CD4-positive, alpha-beta T cell treated with Interleukin-6 for 4 hours (primary cell): ENCODE measurements at places on chromosomes 5 and 9.

GRCh38 chr9:96423985-96424336 is 5.8 kb upstream of the ZNF367 start:
- no peak for DNase-seq

DNA sequence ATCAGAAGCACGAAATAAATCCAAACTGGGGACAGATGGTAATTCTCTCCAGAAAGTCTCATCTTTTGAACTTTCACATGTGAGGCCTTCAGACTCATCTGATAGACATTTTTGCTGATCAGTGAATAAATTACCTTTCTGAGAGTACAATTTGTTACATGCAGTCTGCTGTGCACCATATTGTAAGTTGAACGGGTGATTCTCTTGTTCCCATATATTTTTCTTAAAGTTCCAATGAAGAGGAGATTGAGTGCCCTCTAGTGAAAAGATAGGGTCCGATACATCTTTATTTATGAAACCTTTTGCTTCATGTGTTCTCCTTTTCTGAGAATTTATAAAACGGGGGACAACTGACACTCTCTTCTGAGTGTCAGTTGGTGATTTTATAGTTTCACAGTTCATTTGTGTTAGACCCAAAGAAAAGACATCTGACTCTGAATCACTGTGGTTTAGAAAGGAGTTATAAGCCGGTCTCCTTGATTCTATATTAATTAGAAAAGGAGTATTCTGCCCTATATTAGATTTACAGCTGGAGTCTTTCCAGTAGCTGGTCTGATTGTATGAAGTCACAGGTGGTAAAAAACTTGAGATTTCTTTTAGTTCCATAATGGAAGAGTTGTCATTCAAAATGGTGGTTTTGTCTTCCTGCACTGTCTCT is 30.4 kb downstream of the GNG10 start:
- no peak for DNase-seq

- peak; percentile 71 for DNase-seq
Measured at GRCh38 chr9:37528652-37529471, 43.1 kb downstream of the POLR1E start.

DNA sequence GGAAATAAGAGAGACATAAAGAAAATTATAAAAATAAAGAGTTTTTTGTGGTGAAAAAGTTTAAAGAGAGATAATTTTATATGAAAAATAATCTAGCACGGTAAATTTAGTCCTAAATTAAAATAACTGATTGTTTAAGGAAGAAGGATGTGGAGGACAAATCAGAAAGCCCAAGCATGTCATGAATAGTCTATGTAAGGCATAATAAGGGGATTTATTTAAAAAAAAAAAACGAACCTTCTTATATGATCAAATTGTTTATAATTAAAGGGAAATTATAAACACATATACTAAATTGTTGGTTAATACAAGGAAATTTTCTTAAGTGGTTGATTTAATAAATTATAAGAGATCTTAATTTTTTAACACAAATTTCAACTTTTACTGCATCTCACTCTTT is 551.8 kb upstream of the TYRP1 start:
- no peak for DNase-seq

DNA sequence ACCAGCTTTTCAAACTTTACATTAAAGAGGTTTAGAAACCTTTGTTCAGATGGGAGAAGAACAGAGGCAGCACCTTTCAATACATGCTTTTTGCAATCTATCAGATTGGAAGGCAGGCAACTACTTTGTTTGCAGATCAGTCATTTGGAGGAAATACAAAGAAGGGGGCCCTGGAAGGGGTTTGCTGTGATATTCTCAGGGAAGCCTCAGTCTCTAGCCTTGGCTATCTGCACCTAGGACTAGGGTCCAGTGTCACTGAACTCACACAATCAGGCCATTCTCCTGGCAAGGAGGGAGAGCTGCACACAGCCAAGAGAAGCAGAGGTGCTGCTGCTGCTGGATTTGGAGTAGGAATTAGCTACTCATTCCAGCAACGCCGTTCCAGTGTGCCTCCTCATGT is 79.5 kb downstream of the CRB2 start:
- DNase-seq, result no peak

- DNase-seq, result no peak
Measured at GRCh38 chr5:79076819-79077218, 7.3 kb downstream of the BHMT2 start.

DNA sequence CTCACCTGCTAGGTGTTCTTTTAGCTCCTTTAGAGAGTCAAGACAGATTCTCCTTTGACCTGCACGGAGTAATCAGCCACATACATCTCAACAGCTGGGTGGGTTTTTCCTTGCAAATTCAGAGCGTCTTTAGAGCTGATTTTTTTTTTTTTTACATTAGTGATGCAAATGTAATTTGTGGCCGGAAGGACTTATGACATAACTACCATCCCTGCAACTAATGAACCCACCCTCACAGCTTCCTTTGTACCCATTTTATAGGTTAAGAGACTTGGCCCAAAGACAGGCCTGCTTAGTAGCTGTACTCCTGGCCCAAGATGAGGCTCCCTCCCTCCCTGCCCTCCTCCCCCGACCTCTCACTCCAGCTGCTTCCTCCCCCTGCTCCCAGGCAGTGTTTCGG is 69.9 kb upstream of the NIPAL4 start:
- DNase-seq, result no peak
